Activated CD8-positive, alpha-beta memory T cell treated with anti-CD3 and anti-CD28 coated beads for 48 hours (primary cell): ENCODE measurements at places on chromosomes 6 and 20.

DNA sequence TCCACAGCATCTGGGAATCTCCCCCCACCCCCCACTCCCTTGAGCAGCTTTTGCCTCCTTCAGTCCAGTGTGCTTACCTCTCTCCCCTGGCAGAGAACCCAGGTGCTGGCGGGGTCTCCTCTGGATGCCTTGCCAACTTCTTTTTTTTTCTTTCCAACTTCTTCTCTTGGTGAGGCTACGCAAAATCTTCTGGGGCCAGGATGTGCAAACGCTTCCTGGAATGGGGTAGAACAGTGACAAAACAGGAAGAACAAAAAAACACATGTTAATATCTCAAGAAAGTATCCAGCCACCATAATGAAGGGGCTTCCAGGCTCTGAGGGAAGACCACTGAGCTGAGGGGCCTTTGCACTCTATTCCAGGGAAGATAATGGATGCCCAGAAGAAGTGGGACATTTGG, 53.9 kb upstream of the DDR1 start:
- no peak for DNase-seq

DNA sequence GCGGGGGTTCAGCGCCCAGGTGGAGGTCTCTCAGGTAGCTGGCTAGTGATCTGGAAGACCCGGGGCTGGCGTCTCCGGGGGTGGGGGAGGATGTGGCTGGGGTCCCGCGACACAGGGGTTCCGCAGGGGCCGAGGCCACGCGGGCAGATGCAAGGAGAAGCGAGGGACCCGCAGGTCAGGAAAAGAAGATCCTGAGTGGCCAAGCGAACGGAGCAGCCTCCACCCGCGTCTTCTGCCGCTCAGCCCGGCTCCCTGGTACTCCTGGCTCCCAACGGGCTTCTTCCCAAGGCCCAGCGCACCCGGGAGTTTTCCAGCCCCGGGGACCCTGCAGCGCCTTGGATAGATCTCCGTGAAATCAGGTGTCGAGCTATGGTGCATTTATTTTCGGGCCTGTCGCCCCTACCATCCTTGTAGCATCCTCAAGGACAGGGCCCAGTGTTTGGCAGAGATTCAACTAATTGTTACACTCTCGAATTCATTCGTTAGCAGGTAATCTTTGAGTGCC, 682 bp upstream of the CHD6 start:
- no peak for DNase-seq

DNA sequence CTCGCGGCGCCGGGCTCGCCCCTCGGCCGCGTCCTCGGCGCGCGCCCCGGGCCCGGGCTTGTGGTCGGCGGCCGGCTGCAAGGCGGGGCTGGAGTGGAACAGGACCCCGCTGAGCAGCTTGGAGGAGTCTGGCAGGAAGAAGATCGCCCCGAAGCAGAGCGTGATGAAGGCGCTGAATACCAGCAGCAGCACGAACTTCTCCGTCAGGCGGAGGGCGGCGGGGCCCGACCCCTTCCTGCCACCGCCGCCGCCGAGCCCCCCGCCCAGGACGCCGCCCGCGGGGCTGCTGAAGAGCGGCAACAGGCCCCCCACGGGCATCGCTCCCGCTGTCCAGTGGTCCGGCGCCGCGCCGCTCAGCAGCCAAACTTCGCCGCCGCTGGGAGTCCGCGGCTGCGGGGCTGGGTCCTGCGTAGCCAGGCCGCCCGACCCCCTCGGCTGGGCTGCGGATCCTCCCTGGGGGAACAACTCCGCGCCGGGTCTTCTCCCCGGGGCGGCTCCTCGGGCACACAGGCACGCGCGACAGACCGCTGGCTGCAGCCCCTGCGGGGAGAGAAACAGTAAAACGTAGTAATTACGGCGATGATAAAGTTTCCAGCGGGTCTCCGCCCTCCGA, 707 bp downstream of the MAN1A1 start:
- DNase-seq = no peak

DNA sequence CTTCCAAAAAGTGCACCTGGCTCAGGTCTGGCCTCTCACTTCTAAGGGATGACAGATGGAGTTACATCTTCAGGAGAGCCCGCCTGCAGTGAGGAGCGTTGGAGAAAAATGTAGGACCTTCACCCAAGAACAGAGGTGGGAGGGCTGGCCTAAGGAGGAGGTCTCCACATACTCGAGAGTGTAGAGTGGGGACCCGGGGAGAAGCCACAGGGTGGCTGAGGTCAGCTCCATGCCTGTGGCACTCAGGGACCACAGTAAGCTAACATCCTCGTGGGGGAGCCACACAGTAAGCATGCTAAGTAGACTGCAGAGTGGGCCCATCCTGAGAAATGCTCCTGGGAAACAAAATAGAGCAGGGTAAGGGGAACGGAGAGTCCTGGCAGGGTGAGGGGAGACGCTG, 24.0 kb downstream of the AAR2 start:
- DNase-seq = no peak

DNA sequence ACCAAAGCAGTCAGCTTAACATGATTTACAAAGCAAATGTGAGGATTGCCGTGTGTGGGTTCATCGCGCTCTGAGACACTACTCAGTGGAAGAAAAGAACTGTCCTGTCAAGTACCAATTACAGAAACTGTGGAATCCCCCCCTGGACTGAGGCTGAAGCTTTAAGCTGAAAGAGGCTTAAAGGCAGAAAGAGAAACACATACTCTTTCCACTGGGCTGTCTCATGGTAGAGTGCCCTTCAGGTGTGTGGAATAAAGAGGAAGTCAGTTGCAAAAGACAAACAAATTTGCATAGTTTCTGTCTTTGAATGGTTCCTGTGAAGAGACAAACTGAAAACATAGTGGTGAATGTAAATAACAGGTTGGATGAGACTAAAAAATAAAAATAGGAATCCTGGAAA, 560.4 kb upstream of the SYNCRIP start:
- DNase-seq = no peak

GRCh38 chr20:60295214-60295613, 337.0 kb downstream of the CDH26 start:
- no peak for DNase-seq

- DNase-seq = no peak
Measured at GRCh38 chr20:25055711-25056495, 2.0 kb downstream of the ACSS1 start.

- DNase-seq = no peak
Measured at GRCh38 chr6:93586306-93586705, 166.9 kb upstream of the EPHA7 start.

DNA sequence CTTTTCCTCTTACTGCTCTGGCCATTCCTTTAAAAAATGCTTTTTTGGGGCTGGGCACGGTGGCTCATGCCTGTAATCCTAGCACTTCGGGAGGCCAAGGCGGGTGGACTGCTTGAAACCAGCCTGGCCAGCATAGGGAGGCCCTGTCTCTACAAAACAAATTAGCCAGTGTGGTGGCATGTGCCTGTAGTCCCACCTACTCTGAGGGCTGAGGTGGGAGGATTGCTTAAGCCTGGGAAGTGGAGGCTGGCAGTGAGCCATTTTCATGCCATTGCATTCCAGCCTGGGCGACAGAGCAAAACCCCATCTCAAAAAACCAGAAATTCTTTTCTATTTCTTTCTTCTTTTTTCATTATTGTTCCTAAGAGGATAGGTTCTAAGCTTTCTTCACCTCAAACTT, 36.9 kb upstream of the RNF144B start:
- no peak for DNase-seq

DNA sequence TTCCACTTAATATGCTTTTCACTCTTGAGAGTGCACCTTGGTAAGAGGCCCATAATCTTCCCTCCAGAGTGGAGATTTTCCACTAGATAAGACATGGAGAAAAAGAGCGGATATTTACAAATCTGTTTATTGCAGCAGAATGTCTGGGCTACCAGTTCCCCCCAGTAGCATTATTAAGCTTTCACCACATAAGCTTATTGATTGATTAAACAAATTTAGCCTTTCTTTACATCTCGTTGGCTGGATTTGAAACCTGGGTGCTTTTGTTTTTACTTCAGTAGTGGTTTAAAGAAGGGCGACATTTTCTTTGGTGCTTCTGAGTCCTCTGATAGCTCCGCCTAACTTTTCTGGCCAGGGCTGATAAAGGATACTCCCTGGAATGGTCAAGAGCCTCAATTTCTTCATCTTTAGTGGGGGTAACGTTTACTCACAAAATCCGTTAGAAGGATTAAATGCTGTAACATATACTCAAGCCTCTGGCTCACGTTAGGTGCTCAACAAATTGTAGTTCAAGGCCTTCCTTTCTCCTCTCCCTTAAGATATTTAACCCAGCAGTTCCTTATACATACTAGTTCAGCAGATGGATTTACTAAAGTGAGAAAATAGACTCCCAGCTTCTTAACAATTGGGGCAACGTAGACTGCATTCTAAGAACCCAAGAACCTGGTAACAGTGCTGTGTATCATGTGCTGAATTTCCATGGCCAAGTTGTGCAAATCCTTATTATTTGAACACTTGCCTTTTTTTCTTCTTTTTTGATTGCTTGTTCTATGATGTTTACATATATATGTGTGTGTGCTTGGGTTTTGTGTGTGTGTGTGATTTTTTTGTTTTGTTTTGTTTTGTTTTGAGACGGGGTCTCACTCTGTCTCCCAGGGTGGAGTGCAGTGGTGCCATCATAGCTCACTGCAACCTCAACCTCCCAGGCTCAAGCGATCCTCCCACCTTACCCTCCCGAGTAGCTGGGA, 91.4 kb downstream of the RREB1 start:
- DNase-seq = no peak

GRCh38 chr6:2931055-2931454, 27.9 kb upstream of the SERPINB9 start:
- DNase-seq = no peak
